Stimulated activated CD8-positive, alpha-beta memory T cell treated with anti-CD3 and anti-CD28 coated beads, Interleukin-15, amount 100 ng/mL, for 48 hours (primary cell): ENCODE measurements at places on chromosomes 4 and X.

DNA sequence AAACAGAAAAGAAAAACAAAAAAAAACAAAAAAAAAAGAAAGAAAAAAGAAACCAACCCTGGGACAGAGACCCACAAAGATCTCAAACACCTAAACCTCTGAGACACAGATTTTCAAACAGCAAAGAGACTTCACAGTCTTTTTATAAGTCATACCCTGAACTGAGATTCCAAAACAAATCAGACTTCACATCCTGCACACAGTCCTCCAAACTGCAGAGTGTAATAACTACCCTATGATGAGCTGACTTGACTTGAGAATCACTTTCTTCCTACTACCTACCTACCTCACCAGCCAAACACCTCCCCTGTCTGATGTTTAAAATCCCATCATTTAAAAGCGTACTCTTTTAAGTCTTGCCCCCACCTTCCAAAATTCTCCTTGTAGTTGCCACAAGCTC is 25.2 kb upstream of the GLOD5 start:
- DNase-seq, result no peak

GRCh38 chrX:20143561-20143960 is 1.9 kb upstream of the EIF1AX start:
- DNase-seq, result no peak

- no peak for DNase-seq
These were observed 18.2 kb downstream of the HOPX start for GRCh38 chr4:56662782-56663468.

- no peak for DNase-seq
These were observed 876.6 kb upstream of the GRID2 start for GRCh38 chr4:91427171-91427570.

- DNase-seq, result no peak
These were observed 38.7 kb downstream of the CCSER1 start for GRCh38 chr4:90165883-90166282.

- DNase-seq, result no peak
These were observed 33.0 kb upstream of the CPLX1 start for GRCh38 chr4:858831-859451.

- no peak for DNase-seq
These were observed 214.4 kb upstream of the KLF3 start for GRCh38 chr4:38449506-38450174.
